ENCODE measurements at places on chromosomes 6 and 20.

DNA sequence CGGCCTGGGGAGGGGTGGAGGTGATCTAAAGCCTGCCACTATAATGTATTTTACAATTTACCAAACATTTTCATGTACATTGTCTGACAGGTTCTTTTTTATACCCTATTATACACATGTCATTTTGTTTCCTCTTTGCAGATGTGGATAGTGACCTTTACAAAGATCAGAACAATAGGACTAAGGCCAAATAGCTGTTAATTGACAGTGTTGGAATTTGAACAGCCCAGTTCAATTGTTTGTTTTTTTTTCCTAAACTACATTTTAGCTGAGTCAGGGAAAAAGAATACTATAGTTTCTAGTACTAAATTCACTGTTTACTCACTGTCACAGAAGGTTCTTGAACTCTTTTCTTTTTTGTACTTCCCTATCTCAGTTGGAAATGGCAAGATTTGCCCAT lies 40.2 kb downstream of the PGM3 start:
- DNase-seq: no peak

DNA sequence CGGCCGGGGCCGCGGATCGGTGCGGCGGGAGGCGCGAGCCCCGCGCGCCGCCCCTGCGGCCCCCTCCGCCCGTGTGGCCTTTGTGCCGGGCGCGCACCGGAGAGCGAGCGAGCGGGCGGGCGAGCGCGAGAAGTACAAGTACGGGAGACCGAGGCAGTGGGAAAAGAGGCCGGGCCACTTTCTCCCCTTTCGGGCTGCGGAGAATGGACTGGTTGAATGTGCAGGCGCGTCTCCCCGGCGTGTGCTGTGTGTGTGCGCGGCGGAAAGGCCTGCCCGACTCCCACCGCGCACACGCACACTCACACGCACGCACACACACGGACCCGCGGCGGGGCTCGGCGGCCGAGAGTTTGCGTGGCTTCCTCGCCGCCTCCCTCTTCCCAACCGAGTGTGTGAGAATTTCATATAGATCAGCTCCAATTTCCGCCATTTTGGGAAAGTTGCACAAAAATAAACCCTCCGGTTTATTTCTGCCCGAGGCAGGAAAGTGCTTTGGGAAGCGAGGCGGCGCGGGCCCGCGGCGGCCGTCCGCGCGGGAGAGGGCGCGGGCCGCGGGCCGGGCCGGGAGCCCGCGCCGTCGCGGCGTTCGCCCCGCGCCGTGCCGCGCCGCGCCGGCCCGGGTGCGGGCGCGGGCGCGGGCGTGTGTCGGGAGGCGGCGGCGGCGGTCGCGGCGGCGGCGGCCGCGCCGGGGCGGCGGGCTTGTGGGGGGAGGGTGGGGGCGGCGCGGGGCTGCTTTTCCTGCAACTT lies 1.1 kb downstream of the L3MBTL3 start:
- no peak for DNase-seq

DNA sequence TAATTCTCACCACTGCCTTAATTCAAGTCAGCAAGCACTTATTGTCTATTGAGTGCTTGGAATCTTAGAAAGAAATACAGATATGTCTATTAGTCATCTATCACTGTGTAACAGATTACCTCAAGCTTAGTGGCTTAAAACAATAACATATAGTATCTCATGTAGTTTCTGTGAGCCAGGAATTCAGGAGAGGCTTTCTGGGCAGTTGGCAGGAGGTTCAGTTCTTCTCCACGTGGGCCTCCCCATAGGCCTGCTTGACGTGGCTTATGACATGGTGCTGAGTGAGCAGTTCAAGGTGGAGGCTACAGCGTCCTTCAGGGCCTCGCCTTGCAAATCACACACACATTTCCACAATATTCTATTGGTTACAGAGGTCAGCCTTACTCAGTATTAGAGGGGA lies 69.7 kb downstream of the DTD1 start:
- no peak for DNase-seq

DNA sequence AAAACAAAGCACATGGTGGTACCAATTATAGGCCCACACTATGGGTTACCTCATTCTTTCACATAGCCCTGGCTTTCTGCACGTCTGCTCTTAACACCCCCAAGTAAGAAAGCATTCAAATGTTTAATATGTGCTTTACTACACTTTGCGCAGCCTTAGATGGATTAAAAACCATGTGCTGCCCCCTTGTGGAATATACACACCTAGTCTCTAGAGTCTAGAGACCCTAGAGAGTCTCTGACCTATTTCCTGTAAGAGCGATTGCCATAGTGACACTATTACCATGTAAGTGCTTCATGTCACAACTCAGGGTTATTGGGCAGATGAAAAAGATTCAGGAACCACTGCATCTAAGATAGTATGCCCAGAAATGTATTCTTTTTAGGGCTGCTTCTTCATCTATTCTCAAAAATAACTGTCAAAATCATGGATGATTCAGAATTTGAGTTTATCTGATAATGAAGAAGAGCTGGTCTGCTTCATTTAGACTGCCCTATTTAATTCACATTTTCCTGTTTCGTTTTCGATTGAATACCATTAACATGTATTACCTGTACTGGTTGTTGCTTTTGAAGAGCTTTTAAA lies 186.3 kb downstream of the ADGB start:
- DNase-seq: no peak

DNA sequence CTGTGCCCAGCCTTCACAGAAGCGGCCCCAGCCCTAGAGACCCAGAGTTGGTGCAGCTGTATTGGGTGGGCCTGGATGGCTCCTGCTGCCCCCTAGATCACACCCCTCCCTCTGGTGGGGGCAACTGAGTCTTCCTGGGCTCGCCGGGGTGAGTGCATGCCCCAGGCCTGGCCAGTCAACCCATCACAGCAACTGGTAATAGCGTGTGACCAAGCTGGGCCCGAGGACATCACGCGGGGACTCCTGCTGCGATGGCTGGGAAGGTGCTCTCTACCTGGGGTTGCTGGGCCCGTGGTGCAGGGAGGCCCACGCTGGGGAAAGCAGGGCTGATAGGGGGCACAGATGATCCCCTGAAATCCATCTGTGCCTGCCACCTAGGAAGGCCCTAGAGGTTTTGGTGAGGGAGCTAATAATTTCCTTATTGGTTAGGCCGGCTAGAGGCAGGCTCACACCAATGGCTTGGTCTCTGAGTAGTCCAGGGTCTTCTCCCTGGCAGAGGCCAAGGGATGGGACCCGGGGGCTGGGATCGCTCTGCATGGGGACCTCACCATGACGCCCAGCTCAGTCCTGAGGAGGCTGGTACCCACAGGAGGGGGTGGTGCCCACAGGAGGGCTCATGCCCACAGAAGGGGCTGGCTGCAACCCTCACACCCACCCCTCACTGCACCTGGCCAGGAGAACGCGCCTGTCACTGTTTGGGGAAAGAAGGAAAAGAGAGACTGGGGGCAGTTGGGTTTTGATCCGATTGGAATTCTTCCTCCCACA lies 103.9 kb downstream of the ASXL1 start:
- DNase-seq: no peak
